Suprapubic skin (tissue), 4 donors: ENCODE measurements at places on chromosomes 1 and 21.

GRCh38 chr1:41442697-41443251 lies 41.7 kb downstream of the EDN2 start:
- no peak for DNase-seq

- DNase-seq = no peak
Measured at GRCh38 chr1:211541720-211542477, 37.1 kb downstream of the SLC30A1 start.

- DNase-seq = no peak
Measured at GRCh38 chr1:200890818-200891773, 3.6 kb upstream of the INAVA start.

DNA sequence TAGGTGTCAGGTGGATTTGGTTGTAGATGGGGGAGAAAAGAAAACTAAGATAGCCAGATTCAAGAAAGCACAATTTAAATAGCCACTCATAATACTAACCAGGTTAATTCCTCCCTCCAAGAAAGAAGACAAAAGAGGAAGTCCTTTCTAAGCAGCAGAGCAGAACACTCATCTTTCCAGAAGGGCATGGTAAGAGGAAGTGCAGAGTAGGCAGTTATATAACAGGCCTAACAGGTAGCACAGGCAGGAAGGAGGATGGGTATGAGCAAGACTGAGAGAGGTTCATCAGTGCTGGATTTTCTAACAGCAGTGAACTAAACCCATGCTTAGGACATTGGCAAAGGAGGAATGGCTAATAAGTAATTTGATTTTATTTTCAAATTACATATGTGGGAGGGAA lies 517.5 kb downstream of the PLPP3 start:
- no peak for DNase-seq

DNA sequence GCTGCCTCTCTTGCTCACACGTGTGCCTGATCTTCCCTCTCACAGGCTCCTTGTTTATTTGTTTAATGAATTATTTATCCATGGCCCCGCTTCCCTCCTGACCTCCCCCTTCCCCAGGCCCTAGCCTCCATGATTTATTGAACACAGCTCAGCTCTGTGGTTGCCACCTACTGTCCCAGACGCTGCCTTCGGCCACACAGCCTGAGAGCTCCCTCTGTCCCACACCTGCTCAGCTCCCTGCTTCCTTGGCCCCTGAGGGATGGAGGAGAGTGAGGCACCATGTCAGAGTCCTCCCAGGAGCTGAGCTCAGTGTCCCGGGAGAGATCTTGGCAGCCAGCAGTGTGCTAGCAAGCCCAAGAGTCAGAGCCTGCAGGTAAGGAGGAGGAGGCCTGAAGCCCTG lies 3.1 kb upstream of the EFNA3 start:
- no peak for DNase-seq

DNA sequence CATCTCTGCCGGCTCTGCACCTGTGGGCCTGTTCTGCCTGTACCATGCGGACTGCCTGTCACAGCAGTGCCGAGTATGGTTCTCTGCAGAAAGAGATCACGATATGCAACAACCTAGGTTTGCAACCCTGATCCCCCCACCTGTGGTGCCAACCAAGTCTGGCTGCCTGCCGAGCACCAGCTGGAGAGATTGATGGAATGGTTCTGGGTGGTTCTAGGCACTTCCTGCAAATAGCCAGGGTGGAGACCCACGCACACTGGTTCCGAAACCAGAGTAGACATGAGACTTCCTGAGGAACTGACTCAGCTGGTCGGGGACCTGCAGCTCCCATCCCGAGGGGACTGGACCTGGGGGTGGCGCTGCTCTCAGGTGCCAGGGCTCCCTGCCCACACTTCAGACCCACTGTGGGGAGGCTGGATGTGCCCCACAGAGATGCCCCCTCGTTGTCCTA lies 5.4 kb downstream of the TPRG1L start:
- DNase-seq = no peak

- DNase-seq = no peak
Measured at GRCh38 chr1:114310695-114311271, 157.1 kb upstream of the SYT6 start.

DNA sequence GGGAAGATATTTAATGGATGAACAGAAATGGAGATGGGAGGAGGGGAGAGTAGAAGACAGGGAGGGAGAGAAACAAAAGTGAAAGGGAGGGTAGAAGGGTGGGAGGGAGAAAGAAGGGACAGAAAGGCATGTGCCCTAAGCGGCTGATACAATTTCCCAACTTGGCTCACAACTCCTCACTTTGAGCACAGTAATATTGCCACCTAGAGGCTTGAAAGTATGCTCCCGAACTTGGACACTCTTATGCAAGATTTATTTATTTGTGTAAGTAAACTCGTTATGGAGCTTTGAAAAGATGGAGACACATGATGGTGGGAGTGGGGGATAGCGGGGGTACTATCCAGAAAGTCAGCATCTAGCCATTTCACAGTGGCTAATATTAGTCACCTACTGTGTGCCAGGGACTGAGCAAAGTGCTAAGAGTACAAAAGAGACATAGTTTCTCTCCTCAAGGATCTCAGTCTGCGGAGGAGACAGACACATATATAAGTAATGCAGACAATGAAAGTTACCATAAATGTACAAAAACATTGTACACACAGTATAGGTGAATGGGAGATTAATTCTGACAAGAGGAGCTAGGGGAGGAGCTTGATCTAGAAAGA lies 189.7 kb downstream of the SEC16B start:
- DNase-seq = no peak

- DNase-seq = no peak
Measured at GRCh38 chr1:202579806-202580205, 130.4 kb downstream of the SYT2 start.
